Activated CD8-positive, alpha-beta T cell treated with anti-CD3 and anti-CD28 coated beads for 36 hours (primary cell): ENCODE measurements at places on chromosomes 1 and 21.

DNA sequence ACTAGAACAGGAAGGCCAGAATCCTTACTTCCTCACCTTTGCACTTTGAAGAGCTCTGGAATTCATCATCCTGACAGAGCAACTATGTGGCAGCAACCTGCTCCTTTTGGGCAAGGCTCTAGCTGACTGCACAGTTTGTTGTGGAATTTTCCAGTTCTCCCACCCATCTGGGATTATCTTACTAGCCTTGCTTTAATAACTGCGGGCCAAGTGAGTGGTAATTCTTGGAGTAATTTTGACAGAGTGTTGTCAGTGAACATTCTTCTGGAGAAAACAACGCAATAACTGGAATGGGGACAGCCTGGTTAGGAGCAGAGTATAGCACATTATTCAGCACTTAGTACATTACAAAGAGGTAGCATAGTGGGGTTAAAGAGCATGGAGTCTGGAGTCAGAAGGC, 75.3 kb downstream of the NTMT2 start:
- DNase-seq, result no peak

GRCh38 chr1:23779826-23780371, 1.7 kb downstream of the PITHD1 start:
- no peak for DNase-seq

DNA sequence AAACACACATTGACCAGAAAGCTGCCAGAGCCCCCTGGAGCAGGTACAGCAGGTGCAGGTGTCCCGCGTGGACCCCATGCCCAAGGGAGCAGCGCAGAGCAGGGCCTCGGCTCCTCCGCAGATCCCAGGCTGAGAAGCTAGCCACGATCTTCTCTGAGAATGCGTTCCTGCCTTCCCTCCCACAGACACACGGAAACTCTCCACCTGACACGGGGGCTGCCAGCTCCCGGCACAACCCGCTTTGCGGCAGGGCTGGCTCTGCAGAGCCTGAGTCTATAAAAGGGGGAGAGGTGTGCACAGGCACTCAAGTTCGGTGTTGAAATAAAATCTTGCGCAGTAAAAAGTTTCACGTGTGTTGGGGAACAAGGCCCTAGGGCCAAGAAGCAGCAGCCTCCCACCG, 9.6 kb downstream of the MEGF6 start:
- DNase-seq, result no peak

DNA sequence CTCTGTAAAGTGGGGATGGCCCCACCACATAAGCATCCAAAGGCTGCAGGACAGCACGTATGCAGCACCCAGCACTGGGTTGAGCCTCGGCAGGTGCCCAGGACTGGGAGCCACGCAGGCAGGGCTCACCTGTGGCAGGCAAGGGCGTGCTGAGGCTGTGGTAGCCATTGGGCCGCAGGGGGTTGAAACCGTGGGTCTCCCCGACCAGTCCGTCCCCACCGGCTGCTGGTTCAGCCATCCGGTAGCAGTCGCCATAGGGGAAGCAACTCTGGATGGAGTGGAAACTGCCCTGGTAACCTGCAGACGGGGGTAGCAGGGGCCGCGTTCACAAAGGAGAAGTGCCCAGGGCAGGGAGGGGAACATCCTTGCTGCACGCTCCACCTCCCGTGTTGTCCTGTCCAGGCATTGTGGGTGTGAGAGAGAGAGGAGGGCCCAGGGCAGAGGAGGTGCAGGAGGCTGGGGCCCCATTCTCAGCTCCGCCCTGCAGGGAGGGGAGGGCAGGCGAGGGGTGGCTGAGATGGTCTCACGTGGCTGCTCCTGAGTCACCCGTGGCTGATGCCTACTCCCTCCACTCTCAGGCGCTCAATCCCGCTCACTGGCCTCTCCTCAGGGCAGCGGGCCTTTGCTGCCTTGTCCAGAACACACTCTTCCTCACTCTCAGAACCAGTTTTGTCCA, 49.9 kb downstream of the DMRTB1 start:
- DNase-seq, result no peak

DNA sequence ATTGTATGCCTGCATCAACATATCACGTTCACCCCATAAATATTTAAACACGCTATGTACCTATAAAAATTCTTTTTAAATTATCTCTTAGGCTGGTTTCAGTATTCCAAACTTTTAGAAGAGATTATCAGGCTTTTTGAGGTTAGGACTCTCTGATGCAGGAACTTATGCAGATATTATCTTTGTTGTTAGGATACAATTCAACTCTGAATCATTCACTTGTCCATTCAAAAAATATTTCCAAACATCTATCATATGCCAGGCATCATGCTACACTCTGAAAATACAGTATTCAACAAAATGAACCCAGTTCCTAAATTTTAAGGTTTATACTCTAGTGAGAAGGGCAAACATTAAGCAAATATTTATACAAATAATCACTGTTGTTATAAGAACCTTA, 40.5 kb downstream of the ASH1L start:
- no peak for DNase-seq

DNA sequence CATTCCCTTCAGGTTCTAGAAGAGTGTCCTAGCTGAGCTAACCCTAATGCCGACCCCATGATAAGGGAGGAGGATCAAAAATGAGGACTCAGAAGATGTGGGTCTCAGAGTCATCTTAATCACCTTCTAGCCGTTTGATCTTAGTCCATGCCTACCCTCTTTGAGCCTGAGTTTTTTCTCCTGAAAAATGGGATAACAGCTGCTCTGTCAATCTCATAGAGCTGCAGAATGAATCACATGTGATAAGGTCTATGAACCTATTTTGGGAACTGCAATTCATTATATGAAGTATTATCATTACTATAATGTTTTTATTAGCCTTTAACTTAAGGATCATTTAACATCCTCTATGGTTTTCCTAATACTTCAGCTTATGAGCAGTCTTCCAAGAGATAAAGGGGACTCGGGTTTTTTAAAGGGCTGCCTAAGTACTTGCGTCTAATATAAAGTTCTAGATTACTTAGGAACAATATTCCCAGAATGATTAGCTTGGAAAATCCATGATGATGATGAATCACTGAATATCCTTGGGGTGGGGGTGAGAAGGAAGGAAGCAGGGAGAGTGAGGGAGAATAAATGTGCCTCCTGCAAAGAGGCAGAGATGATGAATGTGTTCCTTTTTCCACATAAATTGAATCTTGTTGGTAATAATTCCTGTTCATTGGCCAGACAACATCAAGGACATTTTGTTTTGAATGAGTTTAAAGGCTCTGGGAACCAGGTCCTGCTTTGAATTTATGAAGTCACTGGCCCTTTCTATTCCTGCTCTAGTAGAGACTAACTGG, 66.8 kb downstream of the COLGALT2 start:
- no peak for DNase-seq

GRCh38 chr1:6832531-6833188, 47.4 kb downstream of the CAMTA1 start:
- no peak for DNase-seq

GRCh38 chr1:6724517-6725141, 23.0 kb upstream of the DNAJC11 start:
- DNase-seq, result no peak

DNA sequence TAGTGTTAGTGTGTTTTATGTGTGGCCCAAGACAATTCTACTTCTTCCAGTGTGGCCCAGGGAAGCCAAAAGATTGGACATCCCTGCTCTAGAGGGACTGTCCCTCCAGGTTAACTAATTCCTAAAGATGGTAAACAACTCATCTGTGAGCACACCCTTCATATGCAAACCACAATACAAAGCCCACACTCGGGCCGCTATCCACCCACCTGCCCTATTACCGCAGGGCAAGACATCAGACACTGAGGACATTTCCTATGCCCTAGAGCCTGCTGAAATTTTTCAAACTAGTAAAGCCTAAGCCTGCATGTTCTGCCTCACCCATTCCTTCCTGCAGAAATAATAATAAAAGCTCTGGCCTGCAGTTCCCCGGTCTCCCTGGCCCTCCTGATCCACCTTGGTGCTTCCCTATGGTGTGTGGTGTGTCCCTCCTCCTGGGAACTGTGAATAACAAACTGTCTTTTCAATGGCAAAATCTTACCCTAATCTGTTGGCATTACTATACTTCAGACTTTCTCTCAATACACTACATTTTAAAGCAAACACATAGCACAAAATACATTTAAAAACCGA, 39.3 kb upstream of the NTPCR start:
- peak; percentile 35 for DNase-seq

GRCh38 chr21:37153935-37154350, 80.9 kb downstream of the TTC3 start:
- DNase-seq, result no peak

DNA sequence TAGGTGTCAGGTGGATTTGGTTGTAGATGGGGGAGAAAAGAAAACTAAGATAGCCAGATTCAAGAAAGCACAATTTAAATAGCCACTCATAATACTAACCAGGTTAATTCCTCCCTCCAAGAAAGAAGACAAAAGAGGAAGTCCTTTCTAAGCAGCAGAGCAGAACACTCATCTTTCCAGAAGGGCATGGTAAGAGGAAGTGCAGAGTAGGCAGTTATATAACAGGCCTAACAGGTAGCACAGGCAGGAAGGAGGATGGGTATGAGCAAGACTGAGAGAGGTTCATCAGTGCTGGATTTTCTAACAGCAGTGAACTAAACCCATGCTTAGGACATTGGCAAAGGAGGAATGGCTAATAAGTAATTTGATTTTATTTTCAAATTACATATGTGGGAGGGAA, 517.5 kb downstream of the PLPP3 start:
- DNase-seq, result no peak

GRCh38 chr1:31476891-31477846, 64.2 kb downstream of the SERINC2 start:
- DNase-seq, result no peak

GRCh38 chr1:65264197-65264929, 45.0 kb upstream of the DNAJC6 start:
- DNase-seq, result peak; percentile 44

DNA sequence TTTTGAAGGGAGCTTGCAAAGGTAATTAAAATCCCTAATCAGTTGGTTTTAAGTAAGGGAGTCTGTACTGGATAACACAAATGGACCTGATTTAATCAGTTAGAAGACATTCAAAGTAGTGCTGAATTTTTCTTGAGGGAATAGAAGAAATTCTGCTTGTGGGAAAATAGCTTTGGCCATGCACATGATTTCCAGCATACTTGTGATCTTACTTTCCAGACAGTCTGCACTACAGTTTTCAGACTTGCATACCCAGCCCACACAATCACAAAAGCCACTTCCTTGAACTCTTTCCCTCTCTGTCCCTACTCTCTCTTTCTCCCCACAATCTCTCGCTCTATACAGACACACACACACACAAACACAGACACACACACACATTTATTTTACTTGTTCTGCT, 852.1 kb downstream of the PLA2G4A start:
- DNase-seq, result no peak

DNA sequence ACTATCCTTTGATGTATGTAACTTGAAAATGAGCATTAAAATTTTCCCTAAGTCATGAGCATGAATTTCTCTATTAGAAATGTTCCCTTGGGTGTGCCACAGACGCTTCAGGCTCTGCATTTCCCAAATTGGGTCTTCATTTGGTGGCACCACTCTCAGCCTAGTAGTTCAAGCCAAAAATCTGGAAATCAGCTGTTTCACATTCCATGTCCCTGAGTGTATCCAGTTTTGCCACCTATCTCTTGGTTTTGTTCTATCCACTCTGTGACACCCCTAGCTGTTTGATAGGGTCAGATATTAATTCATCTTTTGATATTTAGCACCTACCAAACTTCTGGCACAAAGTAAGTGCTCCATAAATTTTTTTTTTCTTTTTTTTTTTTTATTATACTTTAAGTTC, 89.5 kb upstream of the DPH5 start:
- DNase-seq, result no peak

GRCh38 chr1:6586404-6586816, 6.6 kb downstream of the ZBTB48 start:
- no peak for DNase-seq

- no peak for DNase-seq
These were observed 50.2 kb downstream of the C8A start for GRCh38 chr1:56904663-56905397.

DNA sequence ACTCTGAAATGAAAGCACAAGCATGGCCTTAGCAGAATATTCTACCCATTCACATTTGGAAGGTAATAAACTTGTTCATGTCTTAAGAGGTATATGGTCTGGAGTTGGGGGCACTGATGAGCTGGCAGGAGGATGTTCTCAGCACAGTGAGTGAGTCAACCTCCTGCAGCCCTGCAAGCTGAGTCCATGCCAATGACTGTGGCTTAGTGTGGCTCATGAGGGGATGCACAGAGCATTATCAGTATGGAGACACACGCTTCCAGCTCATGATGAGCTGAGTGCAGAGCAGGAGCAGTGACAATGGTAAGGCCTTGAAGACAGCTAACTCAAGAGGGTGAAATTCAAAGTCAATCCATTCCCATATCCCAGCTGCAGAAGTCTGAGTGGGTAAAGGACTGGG, 102.3 kb downstream of the TNFSF18 start:
- DNase-seq, result peak; percentile 63

GRCh38 chr1:233689017-233689747, 75.3 kb downstream of the KCNK1 start:
- DNase-seq, result no peak

- peak; percentile 27 for DNase-seq
These were observed 30.5 kb downstream of the BATF3 start for GRCh38 chr1:212669102-212669501.

DNA sequence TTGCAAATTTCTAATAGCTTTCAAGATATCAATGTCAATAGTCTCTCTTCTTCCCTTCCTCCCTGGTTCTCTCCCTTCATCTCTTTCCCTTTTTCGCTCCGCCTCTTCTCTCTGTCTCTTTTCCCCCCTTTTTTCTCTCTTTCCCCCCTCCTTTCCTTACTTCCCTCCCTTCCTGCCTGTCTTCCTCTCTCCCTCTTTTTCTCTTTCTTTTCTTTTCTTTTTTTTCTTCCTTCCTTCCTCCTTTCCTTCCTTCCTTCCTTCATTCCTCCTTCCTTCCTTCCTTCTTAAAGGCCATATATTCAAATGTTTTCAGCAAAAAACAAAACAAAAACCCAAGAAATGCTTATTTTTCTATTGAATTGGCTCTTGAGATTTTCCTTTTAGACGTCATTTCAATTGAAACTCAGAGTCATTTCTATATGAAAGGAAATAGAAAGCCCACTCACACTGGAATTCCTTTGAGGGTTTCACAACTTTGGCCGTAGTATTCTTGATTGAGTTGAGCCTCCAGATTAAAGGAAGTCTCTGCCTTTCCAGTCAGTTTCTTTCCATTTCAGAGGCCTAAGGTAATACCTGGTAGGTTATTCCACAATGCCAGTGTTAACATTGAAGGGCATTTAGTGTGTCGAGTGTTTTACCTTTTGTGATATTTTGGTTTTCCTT, 551.5 kb downstream of the LMO4 start:
- no peak for DNase-seq

DNA sequence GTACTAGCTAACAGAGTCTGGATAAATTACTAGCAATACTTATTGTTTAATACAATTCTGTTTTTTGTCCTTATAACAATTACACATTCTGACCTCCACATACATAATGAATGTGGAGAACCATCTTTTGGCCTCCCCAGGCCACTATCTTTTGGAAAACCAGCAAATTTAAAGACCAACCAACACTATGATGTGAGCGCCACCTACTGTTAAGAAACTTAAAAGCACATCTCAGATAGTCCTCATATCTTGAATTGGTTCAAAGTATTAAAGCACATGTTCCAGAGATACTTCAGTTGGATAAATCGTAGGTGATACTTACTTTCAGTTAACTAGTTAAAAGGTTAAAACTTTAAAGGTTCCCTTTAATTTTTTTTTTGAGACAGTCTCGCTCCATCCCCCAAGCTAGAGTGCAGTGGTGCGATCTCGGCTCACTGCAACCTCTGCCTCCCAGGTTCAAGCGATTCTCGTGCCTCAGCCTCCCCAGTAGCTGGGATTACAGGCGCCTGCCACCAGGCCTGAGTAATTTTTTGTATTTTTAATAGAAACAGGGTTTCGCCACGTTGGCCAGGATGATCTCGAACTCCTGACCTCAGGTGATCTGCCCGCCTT, 29.3 kb upstream of the USP1 start:
- peak; percentile 12 for DNase-seq

GRCh38 chr1:216805953-216806352, 82.7 kb upstream of the ESRRG start:
- no peak for DNase-seq
